Stimulated activated CD4-positive, alpha-beta T cell treated with anti-CD3 and anti-CD28 coated beads, Interleukin-1b, Interleukin-23, amount 100 ng/mL, for 1 hour (primary cell): ENCODE measurements at places on chromosomes 4 and X.

GRCh38 chr4:184722798-184723197 is 11.1 kb downstream of the CENPU start:
- no peak for DNase-seq

- DNase-seq, result no peak
These were observed 58.7 kb upstream of the KDR start for GRCh38 chr4:55183926-55184599.

GRCh38 chr4:78020677-78021076 is 36.4 kb upstream of the FRAS1 start:
- DNase-seq, result no peak

DNA sequence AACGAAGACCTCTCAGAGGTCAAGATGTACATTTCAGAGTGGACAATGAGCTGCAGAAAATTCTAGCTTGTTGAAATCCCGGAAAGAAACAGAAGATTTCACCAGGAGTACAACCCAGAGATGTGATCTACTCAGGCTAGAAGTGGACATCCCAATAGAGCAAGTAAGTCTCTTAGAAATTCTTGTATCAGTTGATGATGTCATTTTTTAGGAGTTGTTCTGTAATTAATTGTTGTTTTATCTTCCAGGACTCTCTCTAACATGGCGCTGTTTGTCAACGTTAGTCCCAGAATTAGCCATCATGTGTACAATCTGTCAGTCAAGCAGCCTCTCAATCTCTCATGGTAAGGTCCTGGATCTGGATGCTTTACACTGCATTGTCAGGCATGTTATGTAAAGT is 174.4 kb downstream of the GRIA3 start:
- no peak for DNase-seq

- DNase-seq, result no peak
These were observed 32.9 kb upstream of the GPR78 start for GRCh38 chr4:8547108-8547911.

DNA sequence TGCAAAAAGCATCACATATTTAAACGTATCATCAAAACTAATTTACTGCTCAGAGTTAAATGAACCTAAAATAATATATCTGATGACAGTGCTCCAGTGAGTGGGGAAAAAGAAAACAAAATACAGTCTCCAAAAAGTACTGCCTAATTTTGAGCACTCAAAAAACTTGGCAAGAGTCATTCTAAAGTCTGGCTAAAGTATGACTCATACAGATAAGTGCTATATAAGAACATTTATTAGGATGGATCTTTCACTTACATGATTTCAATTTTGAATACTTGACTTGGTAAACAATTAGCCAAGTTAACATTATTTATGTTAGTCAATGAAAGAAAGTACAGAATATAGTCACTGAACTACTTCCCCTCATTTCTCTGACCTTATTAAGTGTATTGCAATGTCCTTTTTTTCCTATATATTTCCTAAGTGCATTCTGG is 27.2 kb downstream of the FBXO8 start:
- DNase-seq, result no peak

DNA sequence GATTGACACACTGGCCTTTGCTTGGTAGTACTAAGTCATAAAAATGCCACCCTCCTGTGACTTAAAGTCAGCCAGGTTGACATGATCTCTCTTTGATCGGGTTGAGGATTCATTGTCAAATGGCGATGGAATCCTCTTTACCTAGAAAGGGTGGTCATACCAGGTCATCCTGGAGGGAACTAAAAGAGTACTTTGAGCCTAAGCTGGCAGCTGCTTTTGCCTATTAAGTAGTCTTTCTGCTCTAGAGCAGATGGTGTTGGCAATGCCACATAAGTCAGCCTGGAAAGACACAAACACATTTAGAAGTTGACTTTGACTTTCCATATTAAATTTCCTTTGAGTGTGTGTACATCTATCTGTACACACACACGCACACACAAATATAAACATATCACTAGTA is 39.2 kb upstream of the C4orf54 start:
- no peak for DNase-seq

GRCh38 chr4:88975958-88976774 is 80.8 kb downstream of the FAM13A start:
- no peak for DNase-seq

- no peak for DNase-seq
These were observed 38.7 kb downstream of the KDM5C start for GRCh38 chrX:53186351-53186750.

DNA sequence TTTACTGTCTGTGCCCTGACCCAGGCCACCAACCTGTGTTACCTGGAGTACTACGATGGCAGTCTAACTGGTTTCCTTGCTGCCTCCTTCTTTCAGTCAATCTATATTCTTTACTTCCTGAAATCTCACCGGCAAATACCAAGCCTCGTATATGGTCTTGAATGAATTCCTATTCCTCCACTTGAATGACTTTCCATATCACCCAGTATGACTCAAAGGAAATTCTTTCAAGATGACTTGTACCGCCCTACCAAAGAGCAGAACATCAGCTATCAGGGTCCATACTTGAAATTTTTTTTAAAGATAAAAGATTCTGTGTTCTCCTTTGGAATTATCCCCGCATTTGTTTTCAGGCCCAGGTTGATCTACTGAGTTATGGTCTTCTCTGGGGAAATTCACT is 378.0 kb downstream of the AFF2 start:
- DNase-seq, result no peak

GRCh38 chrX:103124284-103124683 is 31.3 kb upstream of the NXF3 start:
- no peak for DNase-seq

DNA sequence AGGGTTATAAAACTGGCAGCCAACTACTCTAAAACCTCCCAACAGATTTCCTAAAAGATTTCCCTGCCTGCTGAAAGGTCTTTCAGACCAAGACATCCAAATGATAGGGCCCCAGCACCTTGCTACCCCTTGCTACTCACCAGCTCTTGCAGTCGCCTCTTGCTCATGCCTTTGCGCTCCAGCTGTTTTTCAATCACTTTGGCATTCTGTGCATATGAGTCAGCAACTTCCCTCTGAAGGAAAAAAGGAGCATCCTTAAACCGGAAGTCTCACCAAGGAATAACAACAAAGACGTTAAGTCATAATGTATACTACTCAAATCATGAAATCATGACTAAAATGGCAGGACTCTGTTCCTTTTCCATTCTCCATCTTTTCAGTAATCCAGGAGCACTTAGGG is 24.0 kb downstream of the STEEP1 start:
- DNase-seq, result no peak

DNA sequence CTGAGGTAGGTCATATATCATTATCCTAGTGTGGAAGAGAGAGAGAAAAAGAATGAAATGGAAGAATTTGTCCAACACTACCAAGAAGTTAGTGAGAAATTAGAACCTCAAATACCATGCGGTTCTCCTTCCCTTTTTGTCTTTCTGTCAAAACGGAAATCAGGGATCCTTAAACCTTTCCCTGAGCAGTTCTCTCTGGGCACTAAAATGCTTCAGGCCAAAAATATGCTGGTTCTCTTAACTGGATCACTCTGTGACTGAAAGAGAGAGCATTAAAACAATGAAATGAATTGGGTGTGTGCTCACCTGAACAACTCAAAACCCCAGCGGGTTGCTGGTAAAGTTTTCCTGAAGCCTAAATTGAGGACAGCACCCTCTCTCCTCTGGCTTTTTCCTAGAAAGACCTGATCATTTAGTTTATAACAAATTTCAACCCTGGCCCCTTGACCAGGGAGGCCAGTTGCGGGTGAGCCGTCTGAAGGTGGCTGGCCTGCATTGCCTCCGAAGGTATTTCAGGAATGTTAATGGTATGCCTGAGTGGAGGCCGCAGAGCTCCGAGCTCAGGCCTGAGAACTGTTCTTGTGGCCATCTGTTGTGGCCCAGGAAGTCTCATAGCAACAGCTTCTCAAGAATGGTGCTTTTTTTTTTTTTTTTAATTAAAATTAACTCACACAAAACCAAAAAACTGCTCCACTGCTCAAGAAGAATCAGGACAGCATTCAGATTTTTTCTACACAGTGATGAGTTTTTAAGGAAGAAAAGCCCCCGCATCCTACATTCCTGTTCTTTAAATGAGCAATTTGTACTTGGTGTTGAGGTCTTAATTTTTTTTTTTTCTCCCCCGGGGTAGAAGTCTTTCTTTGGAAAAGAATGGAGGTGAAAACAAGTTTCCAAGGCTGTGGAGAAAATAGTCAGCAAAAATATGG is 155.1 kb downstream of the SHROOM3 start:
- no peak for DNase-seq

GRCh38 chr4:127379499-127379898 is 253.3 kb upstream of the INTU start:
- no peak for DNase-seq

GRCh38 chr4:125313497-125313896 is 1.3 kb upstream of the FAT4 start:
- DNase-seq, result no peak

DNA sequence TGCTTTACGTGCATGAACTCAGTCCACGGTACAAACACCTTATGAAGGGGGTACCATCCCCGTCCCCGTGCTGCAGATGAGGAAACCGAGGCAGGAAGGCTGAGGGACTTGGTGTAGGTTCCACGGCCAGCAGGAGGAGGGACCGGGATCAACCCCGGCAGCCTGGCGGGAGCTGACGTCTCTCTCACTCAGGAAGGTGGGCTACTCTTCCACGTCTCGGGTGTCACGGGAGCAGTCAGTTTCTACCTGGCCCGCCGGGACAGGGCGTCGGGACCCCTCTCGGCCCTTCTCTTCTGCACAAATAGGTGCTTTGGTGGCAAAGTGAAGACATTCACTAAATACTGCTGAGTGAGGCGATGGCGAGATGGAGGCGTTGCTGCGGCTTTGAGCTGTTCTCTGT is 53.3 kb downstream of the ACOX3 start:
- no peak for DNase-seq

DNA sequence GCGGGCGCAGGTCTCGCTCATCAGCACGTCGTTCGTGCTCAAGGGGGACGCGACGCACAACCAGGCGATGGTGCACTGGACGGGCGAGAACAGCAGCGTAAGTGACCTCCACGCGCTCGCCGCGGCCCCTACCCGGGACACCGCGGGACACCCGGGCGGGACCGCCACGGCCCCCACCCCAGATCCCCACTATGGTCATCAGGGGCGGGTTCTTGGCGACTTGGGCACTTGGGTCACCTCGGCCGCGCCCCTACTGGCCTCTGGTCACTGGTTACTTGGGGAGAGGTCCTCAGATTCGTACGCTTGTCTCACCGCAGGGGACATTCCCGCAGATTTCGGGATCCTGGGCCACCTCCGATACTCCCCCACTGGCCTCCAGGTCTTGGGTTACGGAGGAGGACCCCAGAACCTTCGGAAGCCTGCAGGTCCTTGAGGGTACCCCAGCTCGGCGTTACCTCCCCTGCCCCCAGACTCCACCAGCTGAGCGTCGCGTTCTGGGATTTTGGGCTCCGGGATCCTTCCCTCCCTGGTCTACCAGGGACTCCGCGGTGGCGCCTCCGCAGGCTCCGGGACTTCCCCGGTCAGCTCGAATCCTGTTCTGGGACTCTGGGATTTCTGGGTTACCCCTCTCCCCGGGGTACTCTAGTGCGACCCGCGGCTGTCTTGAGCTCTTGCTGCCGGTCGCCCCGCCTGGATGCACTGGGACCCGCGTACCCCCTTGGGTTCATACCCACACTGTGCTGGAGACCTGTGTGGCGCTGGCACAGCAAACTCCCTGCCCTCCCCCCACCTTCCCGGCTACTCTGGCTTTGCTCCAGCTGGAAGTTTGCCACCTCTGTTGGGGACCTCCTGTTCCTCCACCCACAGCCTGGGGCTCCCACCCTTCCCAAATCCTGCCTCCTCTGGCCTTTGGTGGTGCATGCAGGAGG is 956 bp downstream of the SORCS2 start:
- DNase-seq, result no peak

DNA sequence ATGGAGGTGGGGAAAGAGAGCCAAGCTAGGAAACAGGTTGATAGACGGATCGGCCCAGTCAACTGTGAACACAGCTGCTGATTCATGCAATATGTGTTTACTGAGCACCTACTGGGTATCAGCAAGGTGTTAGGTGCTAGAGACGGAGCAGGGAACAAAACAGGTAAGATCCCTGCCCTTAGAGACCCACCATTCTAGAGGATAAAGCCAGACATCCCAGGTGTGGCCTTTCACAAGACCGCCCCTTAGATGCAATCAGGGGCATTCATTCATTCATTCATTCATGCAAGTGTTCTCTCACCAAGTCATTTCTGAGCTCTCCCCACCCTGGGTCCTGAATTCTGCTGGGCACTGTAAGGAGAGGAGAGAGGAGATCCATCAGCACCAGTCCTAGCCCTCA is 20.2 kb upstream of the MTM1 start:
- no peak for DNase-seq

DNA sequence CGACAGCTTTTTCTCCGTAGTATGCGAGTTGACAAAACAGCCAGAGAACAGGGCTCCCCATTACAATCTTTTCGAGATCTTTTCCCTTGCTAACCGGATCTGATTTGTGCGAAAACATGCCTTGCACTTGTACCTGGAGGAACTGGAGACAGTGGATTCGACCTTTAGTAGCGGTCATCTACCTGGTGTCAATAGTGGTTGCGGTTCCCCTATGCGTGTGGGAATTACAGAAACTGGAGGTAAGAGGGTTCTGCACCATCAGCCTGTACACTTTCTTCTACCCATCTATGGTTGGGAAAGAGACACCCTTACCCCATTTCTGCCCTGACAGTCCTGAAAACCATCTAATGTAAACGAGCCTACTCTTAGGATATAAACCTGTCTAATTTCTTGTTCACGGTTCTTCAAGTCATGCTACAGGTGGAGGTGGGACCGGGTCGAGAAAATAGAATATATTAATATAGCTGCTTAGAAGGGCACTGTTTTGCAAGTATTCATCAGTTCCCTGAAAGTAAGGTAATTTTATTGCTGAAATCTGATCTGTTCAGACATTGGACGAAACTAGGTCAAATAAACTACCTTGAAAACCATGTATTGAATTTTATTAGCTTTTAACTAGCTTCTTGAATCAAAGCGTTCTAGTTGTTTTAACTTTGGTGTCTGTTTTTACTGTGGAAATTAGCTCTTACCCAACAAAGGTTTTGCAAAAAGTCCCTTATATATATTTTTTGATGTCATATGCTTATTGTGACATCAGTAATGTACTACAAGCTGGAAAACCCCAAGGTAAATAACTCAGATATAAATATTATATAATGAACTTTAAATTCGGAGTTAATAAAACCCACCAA is 869 bp downstream of the TMEM184C start:
- no peak for DNase-seq
